ENCODE measurements at places on chromosomes 7 and 10.

DNA sequence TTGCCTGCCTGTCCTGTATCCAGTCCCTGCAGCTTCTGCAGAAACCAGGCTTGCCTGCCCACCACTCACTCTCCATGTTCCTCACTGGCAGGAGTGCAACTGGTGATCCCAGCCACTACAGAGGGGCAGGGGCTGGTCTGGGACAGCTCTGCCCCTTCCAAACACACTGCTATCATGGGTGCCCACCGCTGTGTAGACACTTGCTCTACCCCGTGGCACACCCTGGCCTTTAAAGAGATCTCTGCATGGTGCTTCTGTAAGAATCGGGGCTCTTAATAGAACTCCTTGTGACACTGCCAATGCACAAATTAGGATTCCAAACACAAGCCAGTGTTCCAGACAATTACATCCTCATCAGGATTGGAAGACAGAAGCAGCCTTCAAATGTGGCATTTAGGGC is 41.7 kb downstream of the C10orf90 start:
- DNase-seq, result no peak

- DNase-seq, result no peak
Measured at GRCh38 chr7:107856806-107857540, 34.0 kb upstream of the DLD start.

- DNase-seq, result no peak
Measured at GRCh38 chr10:130773941-130774340, 537.6 kb downstream of the TCERG1L start.

DNA sequence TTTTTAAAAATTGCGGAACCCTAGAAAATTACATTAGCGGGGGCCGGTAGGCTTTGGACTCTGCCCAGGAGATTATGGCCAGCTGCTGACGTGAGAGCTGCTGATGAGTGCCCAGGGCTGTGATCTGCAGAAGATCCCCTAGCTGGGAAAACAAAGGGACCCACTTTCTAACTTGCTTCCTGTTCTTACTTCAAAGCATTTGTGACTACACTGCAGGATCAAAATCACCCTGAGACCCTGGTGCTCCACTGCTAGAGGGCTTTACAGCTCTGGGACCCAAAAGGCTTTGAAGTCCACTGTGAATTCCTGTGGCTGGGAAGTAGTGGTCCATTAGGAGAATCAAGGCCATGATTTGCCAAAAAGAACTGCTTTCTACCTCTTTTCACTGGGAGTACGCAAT is 499.4 kb upstream of the AKR1E2 start:
- no peak for DNase-seq

- no peak for DNase-seq
Measured at GRCh38 chr7:90763108-90763507, 167.0 kb downstream of the CDK14 start.

DNA sequence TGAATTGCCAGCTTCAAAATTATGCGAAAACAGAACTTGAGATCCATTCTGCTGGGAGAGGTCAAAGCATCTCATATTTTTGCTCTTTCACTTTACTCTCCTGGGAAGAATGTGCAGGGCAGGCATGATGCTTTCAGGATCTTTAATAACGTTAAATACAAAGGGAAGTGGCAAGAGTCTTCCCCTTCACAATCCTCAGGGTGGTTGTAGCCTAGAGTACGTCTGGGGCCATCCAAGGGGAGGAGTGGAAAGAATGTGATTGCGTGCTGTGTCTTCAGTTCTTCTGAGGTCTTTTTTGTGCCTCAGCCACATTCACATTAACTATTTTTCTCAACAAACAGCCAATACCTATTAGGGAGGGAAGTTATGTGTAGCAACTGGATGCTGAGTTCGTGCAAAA is 207.3 kb downstream of the HGF start:
- DNase-seq, result no peak

- no peak for DNase-seq
Measured at GRCh38 chr7:35704261-35704660, 9.3 kb upstream of the HERPUD2 start.

DNA sequence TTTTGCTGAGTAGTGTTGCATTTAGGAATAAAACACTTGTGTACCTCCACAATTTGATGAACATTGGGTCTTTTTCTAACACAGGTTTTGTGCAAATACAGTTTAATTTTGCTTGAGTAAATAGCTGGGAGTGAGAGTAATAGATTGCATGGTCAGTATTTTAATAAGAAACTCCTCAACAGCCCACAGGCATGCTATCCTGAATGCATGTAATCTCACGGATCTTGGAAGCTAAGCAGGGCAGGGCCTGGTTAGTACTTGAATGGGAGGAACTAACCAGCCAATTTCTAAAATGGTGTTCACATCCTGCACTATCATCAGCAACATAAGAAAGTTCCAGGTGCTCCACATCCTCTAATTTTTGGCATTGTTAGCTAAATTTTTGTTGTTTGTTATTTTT is 685.4 kb upstream of the MBL2 start:
- no peak for DNase-seq

- DNase-seq, result no peak
Measured at GRCh38 chr10:86172301-86172700, 194.3 kb downstream of the GRID1 start.

DNA sequence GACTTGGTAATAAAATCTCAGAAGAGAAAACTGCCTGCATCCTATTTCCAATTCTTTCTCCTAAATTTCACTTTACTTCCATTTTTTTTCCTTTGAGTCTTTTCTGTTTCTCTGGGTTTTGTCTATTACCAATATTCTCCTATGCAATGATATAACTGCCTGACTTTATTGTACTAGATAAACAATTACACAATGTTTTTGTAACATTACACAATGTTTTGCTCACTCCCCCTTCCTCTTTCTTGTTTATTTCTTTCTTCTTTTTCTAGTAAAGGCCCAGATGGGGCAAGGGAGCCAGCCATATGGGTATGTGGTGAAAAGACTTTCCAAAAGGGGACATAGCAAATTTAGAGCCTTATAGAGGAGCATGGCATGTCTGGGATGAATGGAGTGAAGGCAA is 278.7 kb upstream of the PHYHIPL start:
- no peak for DNase-seq

DNA sequence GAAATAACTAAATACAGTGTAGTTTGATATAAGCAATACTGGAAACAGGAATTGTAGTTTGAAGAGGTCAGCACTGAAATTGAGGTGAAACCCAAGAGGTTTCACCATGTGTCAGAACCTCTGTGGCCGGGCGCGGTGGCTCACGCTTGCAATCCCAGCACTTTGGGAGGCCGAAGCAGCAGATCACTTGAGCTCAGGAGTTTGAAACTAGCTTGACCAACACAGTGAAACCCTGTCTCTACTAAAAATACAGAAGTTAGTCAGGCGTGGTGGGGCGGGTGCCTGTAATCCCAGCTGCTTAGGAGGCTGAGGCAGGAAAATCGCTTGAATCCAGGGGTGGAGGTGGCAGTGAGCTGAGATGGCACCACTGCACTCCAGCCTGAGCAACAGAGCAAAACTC is 13.7 kb downstream of the AHCYL2 start:
- no peak for DNase-seq

- DNase-seq, result no peak
Measured at GRCh38 chr10:99927721-99928280, 81.9 kb downstream of the DNMBP start.

DNA sequence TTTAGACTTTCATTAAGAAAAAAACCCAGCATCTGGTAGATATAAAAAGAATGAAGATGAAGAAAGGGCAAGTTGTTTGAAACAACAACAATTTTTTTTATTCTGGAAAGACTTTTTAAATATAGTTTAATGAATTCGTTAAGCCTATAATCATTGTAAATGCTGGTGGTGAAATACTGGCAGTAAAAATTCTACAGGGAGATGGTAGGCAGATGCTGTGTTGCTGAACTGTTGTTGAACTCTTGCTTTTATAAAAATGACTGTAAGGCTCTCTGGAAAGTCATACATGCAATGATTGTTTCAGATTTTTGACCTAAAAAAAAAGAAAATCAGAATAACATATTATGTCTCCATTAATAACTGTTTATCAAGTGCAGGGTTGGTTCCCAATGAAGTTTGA is 39.0 kb downstream of the SCIN start:
- DNase-seq, result no peak

- DNase-seq, result no peak
Measured at GRCh38 chr7:75621124-75621523, 117.6 kb downstream of the HIP1 start.

DNA sequence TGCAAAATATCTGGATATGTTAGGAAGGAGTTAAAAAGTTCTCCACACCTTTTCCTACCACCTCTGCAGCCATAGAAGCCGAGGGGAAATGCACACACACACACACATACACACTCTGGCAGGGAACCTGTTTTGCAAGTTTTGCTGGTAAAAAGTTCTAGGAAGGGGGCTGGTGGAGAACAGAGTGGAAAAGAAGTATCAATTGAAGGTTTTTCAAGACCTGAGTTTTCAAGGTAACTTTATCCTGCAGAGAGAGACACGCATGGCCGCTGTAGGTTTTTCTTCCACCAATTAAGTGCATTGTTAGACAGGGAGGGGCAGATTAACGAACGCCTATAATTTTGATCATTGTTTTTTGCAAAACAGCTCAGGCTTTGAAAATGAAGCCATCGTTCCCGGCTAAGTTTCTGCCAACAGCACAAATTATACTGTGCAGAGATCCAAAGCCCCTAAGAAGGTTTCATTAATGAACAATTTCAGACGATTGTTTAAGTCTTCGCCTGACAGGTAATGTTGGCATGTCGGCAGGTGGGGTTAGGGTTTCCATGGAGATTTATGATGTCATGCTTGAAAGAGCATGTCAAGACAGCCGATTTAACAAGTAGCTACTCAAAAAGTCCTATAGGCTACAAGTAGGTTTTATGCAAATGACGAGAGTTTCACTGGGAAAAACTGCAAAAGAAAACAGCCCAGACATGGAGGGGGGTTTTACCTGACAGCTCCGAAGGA is 29.7 kb downstream of the KIAA1217 start:
- no peak for DNase-seq

DNA sequence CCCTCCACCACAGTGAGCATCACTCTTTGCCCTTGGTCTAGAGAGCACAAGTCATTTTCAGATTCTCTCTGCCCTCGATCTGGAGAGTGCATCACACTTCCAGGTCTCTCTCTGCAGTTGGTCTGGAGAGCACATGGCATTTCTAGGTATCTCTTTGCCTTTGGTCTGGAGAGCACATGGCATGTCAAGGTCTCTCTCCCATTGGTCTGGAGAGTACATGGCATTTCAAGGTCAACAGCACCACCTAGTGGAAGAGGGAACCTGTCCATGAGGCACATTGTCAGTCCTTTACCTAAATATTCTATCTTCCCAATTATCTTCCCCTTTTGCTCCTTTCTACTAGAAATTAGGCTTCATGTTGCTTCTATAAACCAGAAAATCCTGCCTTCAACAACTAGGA is 1139.4 kb downstream of the XPNPEP1 start:
- no peak for DNase-seq

GRCh38 chr10:14736600-14737081 is 38.1 kb downstream of the FAM107B start:
- no peak for DNase-seq

GRCh38 chr7:2431260-2431867 is 28.0 kb downstream of the CHST12 start:
- DNase-seq, result no peak

GRCh38 chr10:12394241-12395033 is 45.1 kb downstream of the CAMK1D start:
- DNase-seq, result no peak
